ENCODE measurements at places on chromosomes 7 and 10.

- no peak for DNase-seq
These were observed 83.8 kb upstream of the MACROH2A2 start for GRCh38 chr10:69968830-69969229.

DNA sequence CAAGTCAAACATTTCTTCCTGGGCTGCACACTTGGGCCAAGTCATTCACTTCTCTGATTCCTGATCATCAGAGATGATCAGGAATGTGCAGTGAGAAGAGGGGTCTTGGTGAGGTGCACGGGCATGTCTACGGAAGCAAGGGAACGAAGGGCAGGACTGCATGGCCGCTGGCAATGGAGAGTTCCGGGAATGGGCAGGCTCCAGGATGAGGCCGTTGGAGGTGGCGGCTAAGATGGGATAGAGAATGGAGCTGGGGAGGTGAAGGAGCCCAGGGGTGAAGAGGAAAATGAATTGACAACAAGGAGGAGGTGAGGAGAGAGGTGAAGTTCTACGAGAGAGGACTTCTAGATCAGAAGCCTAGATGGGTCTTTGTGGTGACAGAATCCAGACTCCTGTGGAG is 260.0 kb downstream of the GRID1 start:
- DNase-seq = no peak

GRCh38 chr7:88928276-88928675 is 132.7 kb upstream of the TEX47 start:
- no peak for DNase-seq

DNA sequence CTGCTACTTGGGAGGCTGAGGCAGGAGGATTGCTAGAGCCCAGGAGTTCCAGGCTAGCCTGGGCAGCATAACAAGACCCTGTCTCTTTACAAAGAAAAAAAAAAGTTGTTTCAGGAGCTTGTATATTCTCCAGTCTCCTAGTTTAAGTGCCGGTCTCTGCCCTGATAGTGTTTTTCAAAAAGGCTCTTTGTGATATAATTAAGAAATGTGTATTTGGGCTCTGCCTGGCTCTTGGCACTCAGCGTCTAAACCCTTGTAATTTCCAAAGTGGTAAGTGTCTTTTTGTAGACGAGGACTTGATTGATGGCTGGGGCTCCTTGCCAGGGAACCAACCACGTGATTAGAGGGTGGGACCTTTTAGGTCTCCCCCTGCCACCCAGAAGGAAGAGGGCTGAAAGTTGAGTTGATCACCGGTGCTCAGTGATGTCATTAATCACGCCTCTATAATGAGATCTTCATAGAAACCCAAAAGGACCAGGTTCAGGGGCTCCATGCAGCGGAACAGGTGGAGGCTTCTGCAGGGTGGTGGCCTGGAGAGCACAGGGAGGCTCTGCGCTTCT is 4.4 kb downstream of the EIF3B start:
- DNase-seq = no peak

- DNase-seq = no peak
These were observed 58.1 kb downstream of the SVIL start for GRCh38 chr10:29576681-29577080.

DNA sequence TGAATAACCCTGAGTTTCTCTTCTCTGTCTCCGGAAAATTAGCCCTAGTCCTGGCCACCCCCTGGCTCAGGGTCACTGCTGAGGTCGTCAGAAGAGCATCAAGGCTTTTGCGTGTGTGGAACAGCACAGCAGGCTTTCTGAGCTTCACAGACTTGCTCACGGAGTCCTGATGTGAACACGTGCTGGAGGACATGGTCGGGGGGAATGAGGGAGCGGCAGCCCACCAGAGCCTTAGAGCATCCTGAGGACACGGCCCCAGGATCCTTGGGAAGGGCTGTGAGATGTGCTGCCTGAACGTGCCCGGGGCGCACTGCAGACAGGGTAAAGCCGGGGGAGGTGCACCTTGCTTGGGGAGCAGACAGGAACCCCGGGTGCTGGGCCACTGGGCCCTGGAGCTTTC is 28.8 kb downstream of the TMEM120A start:
- no peak for DNase-seq

GRCh38 chr7:43516581-43517342 is 66.1 kb upstream of the STK17A start:
- DNase-seq = no peak

DNA sequence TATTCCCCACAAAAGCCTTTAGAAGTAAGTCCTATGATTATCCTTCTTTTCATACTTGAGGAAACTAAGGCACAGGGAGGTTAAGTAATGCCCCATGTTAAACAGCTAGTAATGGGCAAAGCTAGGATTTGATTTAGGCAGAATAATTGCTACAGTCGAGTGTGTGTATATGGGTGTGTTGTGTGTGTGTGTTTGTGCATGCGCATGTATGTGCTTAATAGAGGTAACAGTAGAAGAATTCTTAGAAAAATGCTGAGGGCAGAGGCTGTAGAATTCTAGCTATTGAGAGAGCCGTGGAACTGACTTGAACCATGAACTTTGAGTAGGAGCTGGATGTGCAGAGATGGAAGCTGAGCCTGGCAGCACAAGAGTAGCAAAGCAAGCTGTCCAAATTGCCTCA is 131.3 kb upstream of the WNT16 start:
- DNase-seq = no peak

GRCh38 chr7:69597278-69598076 is 798 bp upstream of the AUTS2 start:
- DNase-seq = no peak

DNA sequence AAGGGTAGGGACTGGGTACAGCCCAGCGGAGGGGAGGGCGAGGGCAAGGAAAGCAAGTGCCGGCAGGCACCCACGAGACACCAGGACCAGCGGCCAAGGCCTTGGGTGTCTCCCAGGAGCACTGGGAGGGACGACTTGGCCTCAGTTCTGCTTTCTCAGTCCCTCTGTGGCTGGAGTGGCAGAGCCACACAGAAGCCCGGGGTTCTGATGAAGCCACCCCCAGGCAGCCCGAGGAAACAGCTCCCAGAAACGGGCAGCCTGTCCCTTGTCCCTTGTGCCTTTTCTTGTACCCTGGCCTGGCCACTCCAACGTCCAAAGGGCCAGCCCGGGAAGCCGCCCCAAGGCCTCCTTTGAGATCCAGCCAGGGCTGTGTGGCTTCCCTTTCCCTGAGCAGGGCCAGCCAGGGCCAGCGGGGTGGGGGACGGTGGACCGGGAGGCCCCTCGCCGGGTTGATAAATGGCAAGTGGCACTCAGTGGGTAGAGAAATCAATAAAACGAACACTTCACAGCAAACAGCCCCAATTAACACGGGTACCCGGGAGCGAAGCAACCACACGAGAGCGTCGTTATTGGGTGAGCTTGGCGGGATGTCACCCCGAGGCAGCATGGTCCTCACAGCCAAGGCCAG is 69.8 kb upstream of the GNA12 start:
- DNase-seq = no peak

DNA sequence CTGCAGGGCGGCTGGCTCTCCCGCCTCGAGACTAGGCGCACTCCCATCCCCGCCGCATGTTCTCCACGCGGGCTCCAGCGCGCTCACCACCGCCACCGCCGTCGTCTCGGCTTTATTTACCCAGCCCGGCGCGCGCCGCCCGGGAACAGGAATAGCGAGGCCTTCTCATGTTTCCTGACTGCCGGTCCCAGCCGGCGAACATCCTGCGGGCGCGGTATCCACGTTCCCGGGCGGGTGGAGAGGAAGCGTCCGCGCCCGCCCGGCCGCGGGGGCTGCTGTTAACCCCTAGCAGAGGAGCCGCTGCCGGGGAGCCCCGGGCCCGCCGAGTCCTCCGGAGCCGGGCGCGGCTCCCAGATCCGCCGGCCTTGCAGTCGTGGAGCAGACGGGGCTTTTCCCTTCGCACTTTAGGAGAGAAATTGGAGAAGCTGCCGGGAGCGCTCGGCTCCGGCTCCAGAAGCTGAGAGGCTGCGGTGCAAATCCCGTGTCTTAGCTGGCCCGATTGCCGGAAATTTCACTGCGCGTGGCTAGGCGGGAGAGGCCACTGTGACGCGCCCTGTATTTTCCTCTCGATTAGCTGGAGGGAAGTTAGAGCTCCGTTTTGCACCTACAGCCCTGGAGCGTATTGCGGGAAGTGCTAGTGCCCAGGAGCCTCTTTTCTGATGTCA is at the start of gene MKX:
Gene MKX (minus strand): TSS at position 88 of the 665 bp plus-strand sequence. CDS start 2,404 bp downstream, outside the sequence.
- no peak for DNase-seq

- DNase-seq = no peak
These were observed 83.2 kb downstream of the AHCYL2 start for GRCh38 chr7:129308047-129308446.

DNA sequence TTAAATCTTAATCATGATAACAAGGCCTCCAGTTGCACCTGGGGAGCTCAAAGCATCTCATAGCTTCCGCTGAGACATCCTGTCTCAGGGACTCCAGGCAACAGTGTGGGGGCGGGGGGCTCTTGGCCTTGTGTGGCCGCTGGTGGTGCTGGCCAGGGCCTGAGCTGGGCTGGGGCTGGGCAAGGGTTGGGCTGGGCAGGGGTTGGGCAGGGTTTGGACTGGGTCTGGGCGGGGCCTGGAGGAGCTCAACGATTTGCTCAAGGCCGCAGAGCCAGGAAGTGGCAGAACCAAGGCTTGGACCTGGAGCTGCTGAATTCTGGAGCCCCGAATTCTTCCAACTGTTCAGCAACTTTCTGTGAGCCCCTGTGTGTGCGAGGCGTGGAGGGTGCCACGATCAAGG is 37.9 kb upstream of the PSMG3 start:
- DNase-seq = no peak

GRCh38 chr7:139004321-139005090 is 23.3 kb upstream of the KIAA1549 start:
- no peak for DNase-seq

- no peak for DNase-seq
These were observed 74.5 kb downstream of the COBL start for GRCh38 chr7:51242007-51242691.

DNA sequence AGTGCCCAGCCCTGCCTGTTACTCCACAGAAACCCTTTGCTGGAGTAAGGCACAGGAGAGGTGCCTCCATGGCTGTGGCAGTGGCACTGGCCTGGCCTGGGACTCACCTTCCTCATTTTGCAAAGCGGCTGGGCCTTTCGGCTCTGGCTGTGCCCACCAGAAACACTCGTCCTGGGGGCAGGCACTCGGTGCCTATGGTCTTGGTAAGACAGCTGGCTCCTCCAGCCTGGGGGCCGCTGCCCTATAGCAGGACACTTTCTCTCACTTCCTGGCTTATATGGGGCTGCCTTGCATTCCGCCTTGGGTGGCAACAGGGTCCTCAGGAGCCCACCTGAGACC is 13.2 kb downstream of the ZMIZ1 start:
- DNase-seq = no peak

DNA sequence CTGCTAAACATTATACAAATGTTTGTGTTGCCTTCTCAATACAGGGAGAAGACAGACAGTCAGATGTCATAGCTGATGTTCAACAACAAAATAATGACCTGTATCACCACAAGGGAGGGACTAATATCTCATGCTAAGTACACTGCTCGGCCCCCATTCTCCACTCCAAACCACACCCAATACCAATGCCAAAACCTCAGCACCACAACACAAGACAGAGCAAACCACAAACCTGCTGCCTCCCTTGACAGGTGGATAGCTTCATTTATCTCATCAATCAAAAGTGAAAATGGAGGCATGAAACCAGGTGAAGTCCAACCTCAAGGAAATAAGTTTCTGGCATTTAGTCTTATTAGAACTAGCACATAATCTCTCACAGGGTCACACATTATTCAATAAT is 109.5 kb downstream of the PARD3 start:
- no peak for DNase-seq

GRCh38 chr7:142088022-142088714 is 23.4 kb upstream of the MGAM2 start:
- no peak for DNase-seq

DNA sequence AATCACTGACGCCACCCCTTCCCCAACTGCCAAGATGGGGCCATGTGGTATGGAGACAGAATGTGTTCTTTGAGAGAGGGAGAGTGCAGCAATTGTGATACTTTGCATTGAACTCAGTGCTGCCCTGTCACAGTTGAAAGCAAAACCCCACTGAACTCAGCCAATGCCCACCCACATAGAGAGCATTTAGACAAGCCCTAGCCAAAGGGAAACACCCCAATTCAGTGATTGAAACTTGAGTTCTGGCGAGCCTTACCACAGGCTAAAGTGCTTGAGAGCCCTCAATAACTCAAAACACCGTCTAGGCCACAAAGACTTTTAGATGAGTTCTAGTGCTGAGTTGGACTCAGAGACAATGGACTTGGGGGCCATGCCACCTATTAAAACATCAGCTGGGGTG is 751.9 kb upstream of the POT1 start:
- no peak for DNase-seq

- no peak for DNase-seq
These were observed 80.9 kb upstream of the DYNC1I1 start for GRCh38 chr7:95691464-95691863.

GRCh38 chr10:44854693-44855350 is 56.3 kb upstream of the TMEM72 start:
- DNase-seq = no peak

- no peak for DNase-seq
These were observed 1303.0 kb downstream of the GATA3 start for GRCh38 chr10:9357471-9357870.

GRCh38 chr10:6089334-6090219 is 743 bp downstream of the RBM17 start:
- no peak for DNase-seq

GRCh38 chr10:51397244-51397643 is 302.2 kb downstream of the CSTF2T start:
- DNase-seq = no peak

- peak; percentile 11 for DNase-seq
These were observed 35.7 kb upstream of the EBLN1 start for GRCh38 chr10:22253580-22253882.

DNA sequence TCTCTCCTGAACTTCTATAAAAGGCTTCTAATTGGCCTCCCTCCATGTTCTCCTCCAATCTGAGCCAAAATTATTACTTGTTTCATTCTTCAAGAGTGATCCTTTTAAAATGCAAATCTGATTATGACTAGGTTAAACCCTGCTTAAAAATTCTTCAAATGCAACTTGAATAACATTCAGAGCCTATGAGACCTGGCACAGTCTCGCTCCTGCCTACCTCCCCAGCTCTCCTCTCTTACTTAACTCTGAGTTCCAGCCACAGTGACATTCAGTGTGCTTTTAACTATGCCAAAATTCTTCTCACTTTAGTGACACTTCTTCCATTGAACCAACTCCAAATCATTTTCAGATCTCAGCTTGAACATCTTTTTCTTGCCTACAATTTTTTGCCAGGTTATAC is 68.8 kb downstream of the TMEM168 start:
- DNase-seq = no peak

DNA sequence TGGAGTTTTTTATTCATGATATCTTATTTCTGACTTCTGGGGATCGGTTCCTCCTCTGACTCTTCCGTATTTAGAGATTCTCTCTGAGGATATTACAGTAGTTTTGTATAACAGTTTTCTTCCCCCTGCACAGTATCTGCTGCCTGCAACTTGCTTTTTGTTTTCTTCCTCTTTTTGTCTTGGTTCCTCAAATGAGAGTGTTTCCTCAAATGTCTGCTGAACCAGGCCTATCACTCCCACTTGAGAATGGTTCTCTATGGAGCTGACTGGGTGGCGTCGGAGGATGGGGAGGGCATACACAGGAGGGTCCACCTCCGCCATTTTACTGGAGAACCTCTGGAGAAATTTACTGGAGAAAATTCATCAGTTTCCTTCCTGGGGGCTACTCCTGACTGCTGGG is 27.7 kb downstream of the ARHGAP22 start:
- DNase-seq = no peak

Measured in stimulated activated CD8-positive, alpha-beta memory T cell treated with anti-CD3 and anti-CD28 coated beads, Interleukin-7, amount 100 ng/mL, for 1 hour (primary cell).